Kidney epithelial cell (primary cell): ENCODE measurements at places on chromosomes 12 and 14. TPM values are rescaled to one million over a fixed set of nuclear protein-coding genes. Genes with fewer than 3 reads are reported as not detected.

MYF6 gene
- not detected in 2 replicates for total RNA-seq

CCDC197 gene
- not detected in 2 replicates for total RNA-seq

DNA sequence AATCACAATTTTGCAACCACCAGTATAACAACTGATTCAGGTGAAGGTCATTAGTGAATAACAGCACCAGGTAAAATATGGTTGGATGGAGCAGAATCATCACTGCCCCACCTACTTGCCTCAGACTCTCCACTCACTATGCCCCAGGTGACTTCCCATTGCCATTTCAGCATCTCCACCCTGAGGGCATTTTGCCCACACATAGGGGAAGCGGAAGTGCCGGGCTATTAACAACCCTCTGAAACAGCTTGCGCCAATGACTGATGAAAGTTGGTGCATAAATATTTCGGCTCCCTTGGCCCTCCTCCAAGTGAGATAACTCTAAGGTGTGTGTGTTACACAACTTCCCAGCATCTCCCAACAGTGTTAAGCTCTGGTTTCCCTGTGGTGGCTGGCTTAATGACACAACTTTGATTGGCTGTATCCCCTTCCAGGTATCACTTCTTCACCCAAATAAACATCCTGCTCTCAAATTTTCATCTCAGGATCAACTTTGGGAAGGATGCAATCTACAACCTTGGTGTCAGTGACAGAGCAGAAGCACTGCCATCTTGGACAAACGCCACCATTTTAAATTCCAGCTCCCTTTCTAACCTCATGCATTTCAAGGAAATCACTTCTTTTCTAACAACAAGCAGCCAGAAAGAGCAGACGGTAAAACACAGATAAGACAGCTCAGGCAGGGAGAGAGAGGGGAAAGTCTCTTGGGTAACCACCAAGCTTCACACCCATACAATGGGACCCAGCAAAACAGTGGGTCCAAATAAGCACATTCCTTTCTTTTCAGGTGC, 73.6 kb upstream of the PPP2R5C start:
- DNase-seq: no peak

- peak; percentile 12 for DNase-seq
Measured at GRCh38 chr14:87944987-87945604, 47.9 kb downstream of the GALC start.

DNA sequence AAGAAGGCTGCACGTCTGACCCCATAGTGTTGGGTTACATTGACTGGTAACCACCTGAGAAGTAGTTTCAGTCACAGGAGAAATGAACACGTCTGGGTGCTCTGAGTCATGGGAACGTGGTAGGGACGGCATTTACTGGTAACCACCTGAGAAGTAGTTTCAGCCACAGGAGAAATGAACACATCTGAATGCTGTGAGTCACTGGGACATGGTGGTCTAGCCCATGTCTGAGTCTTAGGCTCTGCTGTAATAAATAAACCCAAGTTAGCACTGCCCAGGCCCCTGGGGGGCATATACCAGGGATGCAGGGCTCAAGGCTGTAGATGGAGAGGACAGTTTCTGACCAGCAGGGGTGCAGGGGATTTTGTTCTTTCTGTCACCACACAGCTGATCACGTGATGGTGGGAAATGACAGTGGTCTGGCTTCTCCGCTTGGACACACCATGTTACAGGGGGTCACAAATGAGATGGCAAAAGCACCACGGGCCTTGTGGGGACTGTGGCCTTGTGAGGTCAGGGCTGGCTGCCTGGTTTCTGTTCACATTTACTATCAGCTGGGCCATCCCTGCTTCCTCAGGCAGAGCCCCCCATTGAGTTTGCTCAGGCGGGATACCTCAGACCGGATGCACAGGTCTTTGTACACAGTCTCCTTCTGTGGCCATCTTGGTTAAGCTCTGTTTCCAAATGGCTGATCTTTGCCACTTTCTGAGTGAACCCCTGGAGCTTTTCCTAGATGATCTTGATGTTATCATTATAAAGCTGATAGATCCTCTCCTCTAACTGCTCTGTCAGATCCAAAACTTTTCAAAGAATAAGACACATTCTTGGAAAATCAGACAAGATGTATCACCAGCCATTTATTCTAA, 9.8 kb upstream of the C12orf42 start:
- DNase-seq: peak; percentile 95

DNA sequence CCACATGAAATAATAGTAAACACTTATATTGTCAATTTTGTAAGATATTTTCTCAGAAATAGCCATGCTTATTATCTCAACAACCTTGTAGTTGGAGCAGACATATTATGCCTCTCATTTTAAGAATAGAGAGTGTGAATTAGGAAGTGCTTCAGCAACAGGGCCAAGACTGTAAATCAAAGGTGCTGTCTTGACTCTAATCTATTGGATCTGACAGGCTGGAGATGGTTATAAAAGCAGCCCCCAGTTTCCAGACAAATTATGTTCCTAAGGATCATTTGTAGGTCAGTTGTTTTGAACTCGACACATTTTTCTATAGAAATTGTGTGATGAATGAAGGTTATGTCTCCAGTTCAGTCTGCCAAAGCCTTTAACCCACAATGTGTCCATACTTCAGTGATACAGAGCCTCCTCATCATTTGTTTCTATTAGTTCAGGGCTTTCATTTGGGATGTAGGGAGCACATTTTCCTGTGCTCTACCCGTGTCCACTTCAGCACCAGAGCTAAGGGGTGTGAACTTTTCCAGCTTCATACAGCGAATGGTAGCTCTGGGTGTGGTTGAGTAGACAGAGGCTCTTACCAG, 284.8 kb upstream of the FBXO33 start:
- DNase-seq: no peak

DNA sequence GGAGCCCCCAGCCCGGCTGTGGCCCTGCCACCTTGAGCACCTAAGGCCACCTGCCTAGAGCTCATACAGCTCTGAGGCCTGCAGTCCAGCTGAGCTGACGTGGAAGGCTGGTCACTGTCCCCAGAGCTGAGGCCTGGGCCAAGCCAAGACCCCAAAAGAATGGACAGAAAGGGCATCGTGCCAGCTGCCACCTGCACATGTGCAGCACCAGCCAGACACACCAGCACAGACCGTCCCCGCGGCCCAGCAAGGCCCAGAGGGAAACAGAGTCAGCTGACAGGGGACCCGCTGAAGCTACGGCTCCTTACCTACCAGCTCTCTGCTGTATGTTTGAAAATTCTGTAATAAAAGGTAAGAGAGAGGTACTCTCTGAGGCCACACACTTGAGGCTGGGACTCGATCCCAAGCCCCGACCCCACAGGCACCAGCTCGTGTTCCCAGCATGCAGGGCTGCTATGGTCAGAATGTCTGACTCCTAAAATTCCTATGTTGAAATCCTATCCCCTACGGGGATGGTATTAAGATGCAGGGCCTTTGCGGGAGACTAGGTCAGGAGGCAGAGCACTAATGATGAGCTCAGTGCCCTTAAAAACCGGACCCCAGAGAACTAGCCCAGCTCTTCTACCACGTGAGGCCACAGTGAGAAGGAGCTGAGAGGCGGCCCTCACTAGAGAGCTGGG, 25.4 kb downstream of the BRF1 start:
- DNase-seq: no peak

DNA sequence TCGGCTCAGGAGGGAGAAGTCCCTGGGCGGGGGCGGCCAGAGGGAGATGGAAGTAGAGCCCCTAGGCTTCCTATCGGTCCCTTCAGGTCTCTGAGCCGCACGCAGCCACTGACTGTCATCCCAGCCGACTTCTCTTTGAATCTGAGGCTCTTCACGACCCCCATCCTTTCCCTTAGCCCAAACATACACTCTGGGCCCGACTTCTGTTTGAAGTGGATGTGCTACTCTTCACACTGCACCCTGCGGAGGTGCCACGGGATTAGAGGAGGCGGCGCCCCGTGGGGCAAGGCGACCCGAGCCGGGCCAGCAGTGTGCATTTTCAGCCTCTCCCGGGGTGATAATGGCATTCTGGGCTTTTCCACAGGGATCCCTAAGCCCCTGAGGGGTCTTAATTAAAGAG, 6.0 kb upstream of the DACT1 start:
- DNase-seq: no peak

DNA sequence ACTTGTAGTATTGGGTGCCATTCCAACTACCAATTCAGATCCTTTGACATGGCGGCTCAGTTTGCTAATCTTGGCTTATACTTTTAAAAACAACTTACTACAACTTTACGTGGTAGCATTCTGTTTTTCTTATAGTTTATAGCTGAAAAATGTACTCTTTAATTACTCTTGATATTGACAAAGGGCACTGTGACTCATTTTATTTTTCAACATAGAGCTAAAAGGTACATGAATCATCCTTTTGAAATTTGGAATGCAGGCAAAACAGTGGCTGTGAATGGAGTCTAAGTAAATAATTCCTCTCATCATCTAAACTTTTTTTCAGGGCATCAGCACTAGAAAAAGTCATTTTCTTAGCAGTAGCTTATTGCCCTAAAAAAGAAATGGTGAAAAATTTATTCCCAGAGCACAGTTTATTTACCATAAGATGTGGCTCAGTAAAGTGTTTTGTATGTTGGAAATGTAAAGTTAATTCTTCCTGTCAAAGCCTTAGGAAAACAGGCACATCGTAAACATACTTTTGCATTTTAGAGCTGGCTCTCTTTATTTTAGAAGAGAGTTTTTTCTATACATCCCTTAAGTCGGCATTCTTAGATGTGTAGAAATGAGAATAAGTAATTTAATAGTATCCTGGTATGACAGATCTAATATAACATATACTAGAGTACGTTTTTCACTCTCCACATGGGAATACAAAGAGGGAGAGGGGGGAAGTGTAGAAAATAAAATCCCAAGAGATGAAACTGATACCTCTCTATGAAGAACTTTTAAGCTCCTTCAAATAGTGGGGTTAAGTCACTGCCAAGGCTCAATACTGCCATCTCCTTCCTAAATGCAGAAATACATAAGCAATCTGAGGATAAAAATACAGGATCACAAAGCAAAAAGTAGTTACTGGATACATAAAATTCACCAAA, 55.2 kb downstream of the SLC25A21 start:
- DNase-seq: no peak
